ENCODE measurements at places on chromosomes 3 and 15.
A peak's percentile ranks its signal among the peaks of the same experiment; 100 is the strongest.

GRCh38 chr3:42159706-42160472 is 68.7 kb downstream of the TRAK1 start:
- DNase-seq, result no peak

DNA sequence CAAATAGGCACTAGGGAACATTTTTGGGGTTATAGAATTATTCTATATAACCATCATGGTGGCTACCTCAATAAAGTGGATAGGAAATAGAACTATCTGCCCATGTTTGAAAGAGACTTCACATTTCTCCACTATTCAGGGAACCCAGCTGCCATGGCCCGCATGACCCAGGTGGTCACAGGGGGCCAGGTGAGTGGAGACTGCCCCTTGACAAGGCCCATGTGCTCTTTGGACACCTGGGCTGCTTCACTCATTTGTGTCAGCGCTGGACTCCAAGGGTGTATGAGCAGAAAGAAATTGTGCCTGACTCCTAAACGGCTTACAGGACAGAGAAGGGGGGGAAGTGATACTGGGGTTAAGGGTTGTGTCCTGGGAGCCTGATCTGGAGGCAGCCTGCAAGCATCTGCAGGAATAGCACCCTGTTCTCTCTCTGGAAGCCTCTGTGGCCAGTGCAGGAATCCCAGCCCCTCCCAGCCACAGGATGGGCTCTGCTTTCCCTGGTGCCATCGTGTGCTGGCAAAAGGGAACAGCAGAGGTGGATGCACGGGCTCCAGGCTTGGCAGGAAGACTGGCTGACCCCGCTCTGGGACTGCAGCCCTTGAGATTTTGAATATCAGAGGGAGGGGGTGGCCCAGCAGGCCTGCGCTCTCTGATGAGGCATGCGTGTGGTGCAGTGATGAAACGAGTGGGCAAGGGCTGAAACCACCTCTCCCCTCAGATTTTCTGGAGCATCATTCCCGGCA is 9.1 kb upstream of the C3orf22 start:
- DNase-seq, result no peak

- DNase-seq, result no peak
These were observed 3.0 kb upstream of the CSRNP1 start for GRCh38 chr3:39156421-39156820.

GRCh38 chr3:45537970-45538640 is 56.4 kb upstream of the LIMD1 start:
- no peak for DNase-seq

- DNase-seq, result no peak
These were observed 18.5 kb upstream of the CMTM8 start for GRCh38 chr3:32220006-32220405.

DNA sequence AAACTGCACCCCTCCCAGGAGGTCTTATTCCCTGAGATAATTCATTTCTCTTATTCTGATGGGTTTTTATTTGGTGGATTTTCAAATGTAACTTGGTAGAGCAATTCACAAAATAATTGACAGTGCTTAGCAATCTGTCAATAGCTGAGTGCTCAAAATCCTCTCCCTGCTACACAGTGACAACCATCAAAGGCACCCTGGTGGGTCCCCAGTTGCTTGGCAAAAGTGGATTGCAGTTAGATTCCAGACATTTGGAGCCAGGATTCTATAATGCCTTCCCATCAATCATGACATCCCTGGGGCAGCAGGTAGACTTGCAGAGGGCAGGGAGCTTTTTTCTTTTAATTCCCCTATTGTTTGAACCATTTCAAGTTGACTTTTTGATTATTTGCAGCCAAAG is 59.0 kb downstream of the FHIT start:
- DNase-seq, result no peak

- DNase-seq, result no peak
These were observed 78.3 kb downstream of the MCF2L2 start for GRCh38 chr3:183350164-183350563.

DNA sequence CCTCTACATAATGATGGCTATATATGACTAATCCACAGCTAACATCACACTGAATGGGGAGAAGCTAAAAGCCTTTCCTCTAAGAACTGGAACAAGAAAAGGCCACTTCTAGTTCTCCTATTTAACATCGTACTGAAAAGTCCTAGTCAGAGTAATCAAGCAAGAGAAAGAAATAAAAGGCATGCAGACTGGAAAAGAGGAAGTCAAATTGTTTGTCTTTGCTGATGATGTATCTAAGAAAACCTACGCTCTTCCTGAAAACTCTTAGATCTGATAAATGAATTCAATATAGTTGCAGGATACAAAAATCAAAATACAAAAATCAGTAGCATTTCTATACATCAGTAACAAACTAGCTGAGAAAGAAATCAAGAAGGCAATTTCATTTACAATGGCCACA is 116.9 kb downstream of the TP63 start:
- no peak for DNase-seq

DNA sequence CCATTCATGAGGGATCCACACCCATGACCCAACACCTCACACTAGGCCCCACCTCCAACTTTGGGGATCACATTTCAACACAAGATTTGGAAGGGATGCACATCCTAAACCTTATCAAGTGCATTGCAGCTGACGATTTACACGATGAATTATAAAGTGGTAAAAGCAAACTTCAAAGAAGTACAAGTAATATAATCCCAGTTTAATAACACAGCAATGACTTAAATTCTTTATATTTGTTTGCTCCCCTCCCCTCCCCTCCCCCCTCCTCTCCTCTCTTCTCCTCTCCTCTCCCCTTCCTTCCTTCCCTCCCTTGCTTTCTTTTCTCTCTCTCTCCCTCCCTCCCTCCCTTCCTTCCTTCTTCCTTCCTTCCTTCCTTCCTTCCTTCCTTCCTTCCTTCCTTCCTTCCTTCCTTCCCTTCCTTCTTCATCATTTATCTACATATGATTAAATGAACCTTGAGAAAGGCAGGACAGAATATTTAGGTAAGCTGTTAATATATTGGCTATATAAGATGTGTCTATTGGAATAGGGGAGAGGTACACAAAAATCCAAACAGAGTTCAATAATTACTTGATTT is 46.3 kb upstream of the CLSTN2 start:
- DNase-seq, result no peak

GRCh38 chr3:177441813-177442646 is 244.7 kb upstream of the TBL1XR1 start:
- no peak for DNase-seq

- DNase-seq, result no peak
These were observed 32.1 kb downstream of the SEC62 start for GRCh38 chr3:169998668-169999131.

DNA sequence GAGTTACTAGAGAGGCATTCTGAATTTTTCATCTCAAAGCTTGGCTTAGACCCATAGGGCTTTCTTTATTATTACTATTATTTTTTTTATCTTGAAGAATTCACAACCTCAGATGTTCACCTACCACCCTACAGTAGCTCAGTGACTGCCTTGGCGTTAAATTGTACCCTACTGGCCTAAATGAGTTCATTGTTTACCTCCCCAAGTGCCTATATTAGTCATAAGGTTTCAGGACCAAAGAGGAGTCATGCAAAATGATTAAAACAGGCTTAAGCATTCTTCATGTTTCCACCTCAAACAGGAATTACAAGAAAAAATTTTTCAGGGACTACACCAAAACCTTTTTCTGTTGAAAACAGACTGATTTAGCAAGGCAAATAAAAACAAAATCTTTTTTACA is 751.5 kb downstream of the SQOR start:
- no peak for DNase-seq

DNA sequence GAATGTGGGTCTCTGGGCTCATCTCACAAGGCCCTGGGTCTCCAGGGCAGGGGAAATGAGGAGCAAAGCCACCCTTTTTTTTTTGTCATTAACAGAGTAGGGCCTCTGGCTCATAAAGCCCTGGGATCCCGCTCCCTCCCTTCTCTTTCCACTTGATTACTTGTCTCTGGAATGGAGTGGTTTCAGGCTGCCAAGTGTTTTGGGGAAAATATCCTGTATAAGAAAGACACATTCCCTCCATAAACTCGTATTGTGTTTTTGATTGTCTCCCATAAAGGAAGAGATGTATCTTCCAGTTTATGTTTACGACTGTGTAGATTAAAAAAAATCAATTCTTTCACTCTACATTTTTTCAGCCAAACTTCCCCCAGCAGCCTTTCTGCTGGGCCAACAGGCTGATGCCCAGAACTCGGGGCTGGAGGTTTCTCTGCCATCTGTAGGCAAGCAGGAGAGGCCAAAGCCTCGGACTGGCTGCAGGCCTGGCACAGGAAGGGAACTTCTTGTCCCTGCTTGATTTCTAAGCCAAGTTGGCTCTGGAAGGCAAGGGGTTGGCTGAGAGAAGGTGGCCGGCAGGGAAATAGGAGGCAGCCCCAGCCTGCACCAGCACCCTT is 49.4 kb upstream of the INSYN1 start:
- no peak for DNase-seq

- DNase-seq, result no peak
These were observed 35.0 kb downstream of the RIOX2 start for GRCh38 chr3:97937205-97937604.

GRCh38 chr15:71501344-71502076 is 308.8 kb upstream of the NR2E3 start:
- no peak for DNase-seq

GRCh38 chr15:98927022-98927421 is 80.6 kb downstream of the PGPEP1L start:
- DNase-seq, result no peak

DNA sequence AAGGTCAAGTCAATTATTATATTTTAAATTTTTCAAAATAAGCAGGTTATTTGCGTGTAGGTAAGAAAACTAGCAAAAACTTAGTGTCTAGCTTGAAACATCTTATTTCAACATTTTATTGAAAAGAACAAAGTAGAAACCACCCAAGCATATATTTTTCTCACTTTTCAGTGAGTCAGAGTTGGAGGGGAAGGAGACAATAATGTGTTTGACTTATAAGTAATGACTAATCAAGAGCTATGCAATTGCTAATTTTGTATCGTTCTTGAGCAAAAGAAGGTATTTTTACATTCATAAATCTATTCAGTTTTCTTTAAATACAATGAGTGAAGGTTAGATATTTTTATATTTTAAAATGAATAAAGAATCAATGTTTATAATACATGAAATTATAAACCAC is 54.4 kb upstream of the P2RY1 start:
- no peak for DNase-seq

GRCh38 chr3:46395210-46395661 is 11.6 kb downstream of the CCR5AS start:
- DNase-seq, result no peak

DNA sequence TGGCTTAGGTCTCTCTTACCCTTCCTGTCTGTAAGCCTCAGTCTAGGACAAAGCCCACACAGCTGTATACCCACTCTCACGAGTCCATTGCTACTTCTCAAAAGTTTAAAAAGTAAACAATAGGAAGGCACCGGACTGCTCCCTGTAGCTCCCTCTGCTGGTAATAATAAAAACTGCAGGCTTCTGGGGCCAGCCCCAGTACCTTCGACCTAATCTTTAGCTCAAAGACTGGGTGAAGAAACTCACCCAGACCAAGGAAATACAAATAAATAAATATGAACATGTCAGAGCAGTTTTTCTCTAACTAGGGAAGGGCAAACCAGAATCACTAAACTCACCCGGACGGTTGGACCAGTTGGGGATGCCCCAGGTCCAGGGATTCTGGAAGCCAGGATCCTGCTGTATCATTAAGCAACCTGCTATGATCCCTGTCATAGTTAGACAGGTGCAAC is 5.0 kb downstream of the FAM219B start:
- peak; percentile 42 for DNase-seq

GRCh38 chr3:134810052-134810435 is 15.0 kb downstream of the EPHB1 start:
- DNase-seq, result no peak

GRCh38 chr15:80977627-80978036 is 12.0 kb downstream of the MESD start:
- no peak for DNase-seq
